CD14-positive monocyte (primary cell): ENCODE measurements at places on chromosomes 12 and 14. TPM values are rescaled to one million over a fixed set of nuclear protein-coding genes. Genes with fewer than 3 reads are reported as not detected.

DNA sequence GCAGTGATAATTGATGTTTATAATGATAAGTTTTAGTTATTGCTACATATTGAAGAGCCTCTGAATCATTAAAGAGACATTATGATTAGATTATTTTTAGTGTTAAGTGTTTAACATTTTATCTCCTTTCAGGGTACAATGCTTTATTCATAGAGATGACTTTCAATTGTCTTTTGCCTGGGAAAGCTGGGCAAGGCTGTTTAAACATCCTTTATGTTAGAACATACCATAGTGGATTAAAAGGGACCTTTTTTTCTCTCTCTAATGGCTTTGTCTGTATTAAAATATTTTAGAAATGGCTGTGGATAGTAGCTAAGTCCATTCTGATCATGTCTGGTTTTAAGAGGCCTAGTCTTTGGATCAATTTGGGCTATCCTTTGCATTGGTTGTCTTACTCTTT, 427.5 kb upstream of the MIS18BP1 start:
- no peaks in the 10 kb centered on the region for H3K4me1 ChIP-seq
- H3K36me3 ChIP-seq = no peaks in the 10 kb centered on the region
- no peak for DNase-seq
- H3K27me3 ChIP-seq = no peaks in the 10 kb centered on the region
- no peak overlapping the region for H3K27ac ChIP-seq

DNA sequence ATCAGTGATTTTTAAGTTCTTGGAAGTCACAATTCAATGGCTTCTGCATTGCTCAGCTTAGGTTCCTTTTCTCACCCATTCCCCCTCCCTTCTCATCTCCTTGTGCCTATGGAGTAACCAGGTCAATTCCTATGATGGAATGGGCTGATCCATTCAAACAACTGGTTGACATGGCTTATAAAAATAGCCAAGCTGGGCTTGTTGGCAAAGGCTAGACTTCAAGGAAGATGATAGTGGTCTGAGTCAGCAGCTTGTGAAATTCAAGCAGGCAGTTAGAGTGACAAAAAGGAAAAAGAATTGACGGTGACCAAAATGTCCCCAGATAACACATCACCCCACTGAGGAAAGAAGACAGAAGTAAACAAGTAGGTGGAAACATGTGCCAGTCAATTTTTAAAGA, 119.9 kb upstream of the PCED1B start:
- H3K4me3 ChIP-seq = no peak overlapping the region
- no peak overlapping the region for H3K27ac ChIP-seq
- H3K27me3 ChIP-seq = no peaks in the 10 kb centered on the region
- no peaks in the 10 kb centered on the region for H3K36me3 ChIP-seq

- H3K36me3 ChIP-seq = peaks cover 36% of the 10 kb centered on the region
- H3K27me3 ChIP-seq = no peaks in the 10 kb centered on the region
- no peak for DNase-seq
- H3K27ac ChIP-seq = no peak overlapping the region
- H3K4me1 ChIP-seq = no peaks in the 10 kb centered on the region
These were observed 55.4 kb downstream of the UBR7 start for GRCh38 chr14:93262446-93262845.

IRF9 gene
- polyA plus RNA-seq = 44.7 TPM

KLRG1 gene
- polyA plus RNA-seq = 2.3 TPM

DNA sequence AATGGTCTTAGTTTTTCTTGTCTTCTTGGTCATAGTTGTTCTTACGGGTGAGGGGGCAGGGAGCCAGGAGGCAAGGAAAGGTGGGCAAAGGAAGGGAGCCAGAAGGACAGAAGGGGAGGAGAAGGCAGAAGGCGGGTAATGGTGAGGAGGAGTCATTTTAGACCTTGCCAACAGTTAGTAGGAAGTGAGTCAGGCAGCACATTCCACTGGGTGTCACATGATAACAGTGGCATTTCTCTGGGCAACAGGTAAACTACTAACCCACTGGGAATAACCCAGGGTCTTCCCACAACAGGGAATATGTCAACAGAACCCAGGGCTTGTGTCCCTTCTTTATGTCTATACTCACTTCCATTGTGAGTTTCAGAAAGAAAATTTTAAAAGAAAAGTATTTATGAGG, 127.6 kb downstream of the SLC8A3 start:
- no peak overlapping the region for H3K4me3 ChIP-seq
- no peaks in the 10 kb centered on the region for H3K36me3 ChIP-seq
- no peaks in the 10 kb centered on the region for H3K27me3 ChIP-seq
- no peak for DNase-seq
- no peaks in the 10 kb centered on the region for H3K4me1 ChIP-seq

DNA sequence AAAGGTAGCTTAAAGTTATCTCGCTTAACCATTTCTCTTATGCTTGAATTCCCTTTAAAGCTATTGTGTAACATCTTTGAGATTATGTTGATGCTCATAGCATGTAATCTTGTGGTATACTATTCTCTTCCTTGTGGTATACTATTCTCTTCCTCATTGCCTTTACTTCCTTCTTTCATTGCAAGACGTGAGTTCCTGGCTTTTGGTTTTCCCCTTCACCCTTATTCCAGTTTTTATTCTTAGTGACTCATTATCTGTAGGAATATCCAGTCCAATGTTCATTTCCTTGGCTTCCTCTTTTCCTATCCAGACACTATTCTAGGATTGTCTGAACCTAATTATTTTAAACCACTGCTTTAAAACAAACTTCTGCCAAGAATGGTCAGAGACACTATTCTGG, 564.0 kb downstream of the CCER1 start:
- H3K27ac ChIP-seq = no peak overlapping the region
- H3K36me3 ChIP-seq = no peaks in the 10 kb centered on the region
- peaks cover 34% of the 10 kb centered on the region for H3K27me3 ChIP-seq
- H3K4me3 ChIP-seq = no peak overlapping the region

DNA sequence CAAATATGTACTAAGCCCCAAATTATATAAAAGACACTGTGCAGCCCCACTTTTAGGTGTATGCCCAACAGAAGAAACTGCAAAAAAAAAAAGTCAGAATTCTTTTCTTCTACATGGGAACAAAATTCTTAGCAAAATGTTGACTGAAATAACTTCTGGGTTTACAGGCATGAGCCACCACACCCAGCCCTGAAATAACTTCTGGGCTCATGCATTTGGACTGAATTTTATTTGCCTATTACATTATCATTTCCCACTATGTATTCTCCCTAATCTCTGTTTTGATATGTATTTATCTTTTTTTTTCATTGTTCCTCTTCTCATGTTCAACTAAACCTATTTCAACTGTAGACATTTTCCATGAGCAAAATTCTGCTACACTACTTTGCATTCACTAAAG, 169.2 kb downstream of the GRIN2B start:
- H3K4me3 ChIP-seq = no peak overlapping the region
- H3K4me1 ChIP-seq = no peaks in the 10 kb centered on the region
- no peaks in the 10 kb centered on the region for H3K36me3 ChIP-seq

RERG gene
- polyA plus RNA-seq = not detected

GRCh38 chr14:32561520-32561919, 232.4 kb downstream of the AKAP6 start:
- no peak for DNase-seq
- H3K27ac ChIP-seq = no peak overlapping the region
- no peak overlapping the region for H3K4me3 ChIP-seq
- H3K27me3 ChIP-seq = no peaks in the 10 kb centered on the region
- H3K36me3 ChIP-seq = no peaks in the 10 kb centered on the region
- no peaks in the 10 kb centered on the region for H3K4me1 ChIP-seq
